ENCODE measurements at places on chromosomes 2 and 18.

DNA sequence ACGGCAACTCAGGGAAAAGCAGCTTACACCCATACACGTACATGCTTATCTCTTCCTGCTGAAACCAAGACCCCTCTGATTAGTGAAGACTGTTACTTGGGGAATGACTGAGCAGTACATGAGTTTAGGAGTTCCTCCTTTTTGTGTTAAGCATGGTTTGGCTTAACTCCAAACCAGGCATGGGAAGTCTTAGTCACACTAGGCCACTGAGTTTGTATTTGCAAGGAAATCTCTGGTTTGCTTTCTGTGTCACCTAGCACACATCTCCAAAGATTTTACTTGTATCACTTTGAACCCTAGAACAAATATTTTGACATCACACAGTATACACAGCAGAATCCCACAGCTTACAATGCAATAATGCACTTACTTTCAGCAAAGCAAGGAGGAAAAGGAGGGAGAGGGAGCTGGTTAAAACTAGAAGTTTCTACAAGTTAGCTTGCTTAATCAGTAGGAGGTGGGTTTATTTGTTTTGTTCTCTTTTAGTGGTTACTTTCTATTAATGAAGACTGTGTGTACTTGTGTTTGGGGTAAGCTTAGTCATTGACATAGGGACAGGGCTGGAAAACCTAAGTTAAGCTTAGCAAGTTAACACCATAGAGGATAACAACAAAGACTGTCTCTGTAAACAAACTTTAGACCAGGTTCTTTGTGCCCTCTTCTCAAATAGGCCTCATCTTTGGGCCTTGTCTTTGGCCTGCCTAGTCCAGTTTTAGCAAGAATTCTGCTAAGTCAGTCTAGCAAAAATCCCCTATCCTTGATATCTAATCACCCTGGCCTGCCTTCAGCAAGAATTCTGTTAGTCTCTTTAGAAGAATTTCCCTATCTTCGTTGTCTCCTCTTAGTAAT lies 219.4 kb downstream of the MREG start:
- DNase-seq = no peak

- no peak for DNase-seq
Observed at GRCh38 chr2:204687776-204688175, 142.5 kb downstream of the PARD3B start.

- no peak for DNase-seq
Observed at GRCh38 chr18:44754567-44754966, 73.9 kb downstream of the SETBP1 start.

DNA sequence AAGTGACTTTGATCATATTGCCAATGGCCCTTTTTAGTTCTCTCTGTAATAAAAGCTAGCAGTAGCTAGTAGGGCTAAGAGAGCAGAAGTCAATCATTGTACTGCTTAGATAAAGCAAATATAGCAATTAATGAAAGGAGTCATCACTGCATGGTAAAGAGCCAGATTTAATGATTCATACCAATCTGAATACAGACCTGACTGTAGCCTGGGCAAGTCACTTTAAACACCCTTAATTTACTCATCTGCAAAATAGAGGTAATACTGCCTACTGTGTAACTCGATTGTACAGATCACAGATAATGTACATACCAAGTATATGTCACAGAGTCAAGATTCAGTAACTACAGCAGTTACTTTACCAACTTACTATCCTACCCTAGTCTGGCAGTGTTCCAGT lies 63.6 kb downstream of the ASXL2 start:
- no peak for DNase-seq

GRCh38 chr2:8414946-8415879 lies 266.6 kb upstream of the ID2 start:
- no peak for DNase-seq

DNA sequence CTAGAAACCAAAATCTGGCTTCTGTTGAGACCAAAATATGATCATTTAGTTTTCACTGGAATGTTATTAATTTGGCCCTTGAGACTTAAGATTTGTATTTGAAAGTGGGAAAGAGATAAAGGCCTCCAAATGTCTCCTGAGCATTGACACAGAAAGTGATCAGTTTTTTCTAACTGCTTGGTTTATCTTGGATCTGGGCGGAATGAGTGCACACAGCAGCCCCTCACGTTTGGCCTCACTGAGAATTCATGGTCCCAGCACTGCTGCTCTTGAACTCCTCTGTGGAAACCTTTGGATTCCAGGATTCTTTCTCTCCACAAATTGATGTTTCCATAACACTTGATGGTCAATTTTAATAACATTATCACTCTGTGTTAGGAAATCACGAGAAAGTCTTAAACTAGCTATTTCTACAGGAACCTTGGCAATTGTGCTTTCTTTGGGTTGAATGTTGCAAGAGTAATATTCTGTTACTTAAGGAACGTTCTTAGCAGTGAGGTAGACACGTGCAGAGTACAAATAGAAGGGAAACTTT lies 180.3 kb upstream of the BCL2L11 start:
- no peak for DNase-seq

GRCh38 chr2:61135510-61135909 lies 26.5 kb upstream of the C2orf74 start:
- no peak for DNase-seq

- no peak for DNase-seq
Observed at GRCh38 chr2:118554616-118555015, 292.8 kb downstream of the EN1 start.

- no peak for DNase-seq
Observed at GRCh38 chr2:113124181-113124961, 3.0 kb upstream of the IL1RN start.

GRCh38 chr2:138390316-138390945 lies 111.1 kb upstream of the SPOPL start:
- no peak for DNase-seq

DNA sequence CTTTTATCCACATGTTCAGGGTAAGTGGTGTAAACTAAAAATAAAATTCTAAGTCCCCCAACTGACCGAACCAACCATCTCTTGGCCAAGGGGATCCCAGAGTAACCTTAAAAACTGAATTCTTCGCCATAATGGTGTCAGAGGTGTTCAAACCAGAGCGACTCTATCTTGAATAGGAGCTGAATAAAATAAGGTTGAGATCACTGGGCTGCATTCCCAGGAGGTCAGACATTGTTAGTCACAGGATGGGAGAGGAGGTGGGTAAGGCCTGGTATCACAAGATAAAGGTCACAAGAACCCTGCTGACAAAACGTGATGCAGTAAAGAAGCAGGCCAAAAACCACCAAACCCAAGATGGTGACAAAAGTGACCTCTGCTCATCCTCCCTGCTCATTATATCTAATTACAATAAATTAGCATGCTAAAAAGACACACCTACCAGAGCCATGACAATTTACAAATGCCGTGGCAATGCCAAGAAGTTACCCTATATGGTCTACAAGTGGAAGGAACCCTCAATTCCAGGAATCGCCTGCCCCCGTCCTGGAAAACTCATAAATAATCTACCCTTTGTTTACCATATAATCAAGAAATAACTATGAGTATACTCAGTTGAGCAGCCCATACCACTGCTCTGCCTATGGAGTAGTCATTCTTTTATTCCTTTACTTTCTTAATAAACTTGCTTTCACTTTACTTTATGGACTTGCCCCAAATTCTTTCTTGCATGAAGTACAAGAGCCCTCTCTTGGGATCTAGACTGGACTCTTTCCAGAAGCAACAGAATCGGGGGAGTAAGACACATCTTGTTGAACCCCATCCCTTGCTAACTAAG lies 302.4 kb downstream of the STK39 start:
- DNase-seq = no peak

DNA sequence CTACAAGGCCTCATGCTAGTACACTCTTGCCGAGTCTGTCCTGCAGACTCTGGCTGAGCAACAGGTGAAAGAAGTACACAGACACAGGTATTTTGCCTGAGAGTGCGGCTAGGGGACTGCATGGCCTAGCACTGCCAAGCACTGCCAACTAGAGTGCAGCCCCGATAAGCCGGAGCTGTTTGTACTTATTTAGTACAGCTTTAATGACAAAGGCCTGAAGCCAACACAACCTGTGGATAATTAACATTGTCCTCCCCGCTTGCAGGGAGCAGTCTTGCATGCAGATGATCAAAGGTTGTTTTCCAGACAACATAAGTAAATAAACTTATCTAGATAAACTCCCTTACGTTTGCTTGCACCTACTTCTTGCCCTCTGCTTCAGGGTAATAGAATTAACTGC lies 63.7 kb upstream of the MMADHC start:
- no peak for DNase-seq

DNA sequence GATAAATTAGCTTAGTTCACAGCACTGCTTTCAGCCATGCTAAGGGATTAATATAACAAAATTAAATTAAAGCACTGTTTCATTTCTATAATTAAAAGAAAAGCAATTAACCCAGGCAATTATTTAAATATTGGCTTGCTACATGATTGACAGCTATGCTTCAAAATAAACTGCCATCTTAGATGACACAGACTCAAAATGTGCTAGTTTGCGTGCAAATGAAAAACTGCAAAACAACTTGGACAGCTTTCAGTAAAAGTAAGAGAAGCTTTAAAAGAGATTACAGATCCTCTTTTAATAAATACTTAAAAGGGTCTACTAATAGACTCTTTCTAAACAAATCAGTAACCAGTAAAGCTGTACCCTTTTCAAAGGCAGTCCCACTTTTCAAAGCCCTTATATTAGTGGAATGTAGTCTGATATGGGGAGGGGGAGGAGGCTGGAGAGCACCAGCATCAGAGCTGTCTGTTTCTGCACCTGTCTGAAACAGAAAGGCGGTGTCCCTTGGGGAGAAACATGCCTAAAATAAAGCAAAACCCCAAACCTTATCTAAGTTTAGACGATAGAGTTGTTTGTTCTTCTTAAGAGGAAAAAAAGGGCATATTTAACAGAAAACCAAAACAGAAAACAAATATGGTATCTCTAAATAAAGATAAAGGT lies 20.8 kb downstream of the EIF2AK3 start:
- DNase-seq = no peak

DNA sequence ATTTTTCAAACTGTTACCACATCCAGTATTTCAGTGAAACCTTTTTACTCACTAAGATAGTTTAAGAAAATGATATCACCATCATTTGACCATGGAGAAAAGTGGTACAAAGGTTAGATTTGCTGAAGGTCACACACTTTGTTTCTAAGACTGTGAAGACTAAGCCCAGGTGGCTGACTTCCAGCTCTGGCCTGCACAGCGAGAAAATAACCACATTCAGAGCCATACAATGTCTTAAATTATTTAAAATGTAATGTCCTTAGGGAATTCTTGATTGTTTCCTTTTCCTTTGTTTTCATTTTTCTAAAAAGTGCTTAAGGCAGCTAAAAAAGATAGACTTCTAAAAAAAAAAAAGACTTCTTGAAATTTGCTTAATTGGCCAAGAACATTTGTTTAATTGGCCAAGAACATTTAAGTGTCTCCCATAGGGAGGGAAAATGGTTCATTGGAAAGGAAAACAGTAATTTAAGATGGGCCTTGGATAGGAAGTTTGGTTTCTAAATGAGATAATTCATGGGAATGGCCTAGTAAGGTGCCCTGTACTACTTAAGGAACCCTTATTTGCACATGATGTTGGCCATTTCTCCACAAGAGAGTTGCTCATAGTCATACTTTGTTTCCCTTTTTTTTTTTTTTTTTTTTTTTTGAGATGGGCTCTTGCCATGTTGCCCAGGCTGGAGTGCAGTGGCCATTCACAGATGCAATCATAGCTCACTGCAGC lies 45.2 kb downstream of the CYP1B1 start:
- DNase-seq = no peak

DNA sequence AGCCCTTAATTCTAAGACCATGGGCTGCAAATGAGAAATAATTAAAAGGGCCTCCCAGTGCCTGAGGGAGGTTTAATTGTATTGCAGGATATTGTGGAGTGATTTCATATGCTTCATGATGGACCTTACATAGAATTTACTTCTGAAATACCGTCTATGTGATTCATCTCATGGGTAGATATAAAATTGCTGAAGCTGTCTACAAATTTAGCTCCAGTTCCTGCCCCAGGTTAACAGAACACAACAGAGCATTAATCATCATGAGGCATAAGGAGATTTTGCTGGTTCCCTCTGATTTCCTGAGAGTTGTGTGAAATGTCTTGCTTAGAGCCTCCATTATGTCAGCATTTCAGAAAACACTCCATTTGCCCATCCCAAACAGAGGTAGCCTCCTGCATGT lies 770 bp downstream of the UPP2 start:
- DNase-seq = no peak

GRCh38 chr18:58221060-58221725 lies 177.2 kb downstream of the NEDD4L start:
- DNase-seq = no peak

- DNase-seq = peak; percentile 40
Observed at GRCh38 chr2:75896779-75897366, 186.2 kb upstream of the GCFC2 start.

- no peak for DNase-seq
Observed at GRCh38 chr18:67733088-67733487, 216.6 kb upstream of the DSEL start.

DNA sequence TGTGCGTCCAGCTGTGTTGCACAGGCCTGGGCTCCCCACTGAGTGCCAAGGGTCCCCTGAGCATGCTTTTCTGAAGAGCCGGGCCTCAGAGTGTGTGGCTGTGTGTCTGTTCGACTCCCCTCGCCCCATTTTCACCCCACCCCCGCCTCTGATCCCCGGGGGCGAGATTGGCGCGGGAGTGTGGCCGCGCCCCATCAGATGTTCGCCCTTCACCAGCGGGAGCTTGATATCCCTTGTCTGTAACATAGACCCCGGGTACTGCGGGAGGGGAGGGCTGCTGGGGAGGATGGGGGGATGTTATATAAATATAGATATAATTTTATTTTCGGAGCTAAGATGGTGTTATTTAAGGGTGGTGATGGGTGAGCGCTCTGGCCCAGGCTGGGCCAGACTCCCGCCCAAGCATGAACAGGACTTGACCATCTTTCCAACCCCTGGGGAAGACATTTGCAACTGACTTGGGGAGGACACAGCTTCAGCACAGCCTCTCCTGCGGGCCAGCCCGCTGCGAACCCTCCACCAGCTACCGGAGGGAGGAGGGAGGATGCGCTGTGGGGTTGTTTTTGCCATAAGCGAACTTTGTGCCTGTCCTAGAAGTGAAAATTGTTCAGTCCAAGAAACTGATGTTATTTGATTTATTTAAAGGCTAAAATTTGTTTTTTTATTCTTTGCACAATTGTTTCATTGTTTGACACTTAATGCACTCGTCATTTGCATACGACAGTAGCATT lies 1.5 kb downstream of the RHOB start:
- DNase-seq = no peak

GRCh38 chr2:239225871-239226561 lies 174.8 kb downstream of the HDAC4 start:
- no peak for DNase-seq

DNA sequence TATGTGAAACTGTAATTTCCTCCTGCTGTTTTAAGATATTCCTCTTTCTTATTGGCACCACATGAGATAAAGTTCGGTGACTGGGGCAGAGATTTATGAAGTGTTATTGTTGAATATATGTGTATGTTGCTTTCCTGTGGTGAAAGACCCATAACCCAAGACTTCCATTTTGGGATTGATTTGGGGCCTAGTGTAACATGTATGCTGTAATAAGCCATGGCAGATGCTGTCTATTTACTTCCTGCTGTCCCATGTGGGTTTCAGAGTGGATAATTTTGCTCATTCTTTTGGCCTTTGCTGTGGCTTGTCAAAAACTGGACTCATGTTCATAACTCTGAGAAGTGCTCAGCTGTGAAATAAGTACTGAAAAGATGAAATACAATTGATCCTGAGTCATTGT lies 10.8 kb upstream of the MYO1B start:
- DNase-seq = no peak

- no peak for DNase-seq
Observed at GRCh38 chr2:168212866-168213265, 34.5 kb downstream of the STK39 start.

GRCh38 chr2:109638795-109639194 lies 24.6 kb downstream of the SOWAHC start:
- peak; percentile 10 for DNase-seq
